ENCODE measurements at places on chromosomes 5 and 9.

GRCh38 chr5:14172149-14172795 lies 29.1 kb downstream of the TRIO start:
- DNase-seq: no peak

DNA sequence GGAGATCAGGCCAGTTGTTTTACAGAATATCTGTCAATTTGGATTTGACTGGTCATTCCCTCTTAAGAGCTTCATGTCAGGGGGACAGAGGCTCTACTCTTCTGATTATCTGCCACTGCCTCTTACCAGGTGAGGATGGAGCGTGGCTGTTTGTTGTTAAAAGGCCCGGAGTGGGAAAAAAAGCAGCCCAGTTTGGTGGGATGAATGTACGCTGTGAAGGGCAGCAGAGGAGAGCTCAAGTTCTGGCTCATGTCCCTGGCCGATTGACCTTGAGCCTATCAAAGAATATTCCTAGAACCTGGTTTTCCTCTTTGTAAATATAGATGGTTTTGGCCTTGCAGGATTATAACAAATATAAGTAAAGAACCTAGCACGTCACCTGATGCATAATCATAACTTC lies 16.3 kb upstream of the SHB start:
- DNase-seq: no peak

DNA sequence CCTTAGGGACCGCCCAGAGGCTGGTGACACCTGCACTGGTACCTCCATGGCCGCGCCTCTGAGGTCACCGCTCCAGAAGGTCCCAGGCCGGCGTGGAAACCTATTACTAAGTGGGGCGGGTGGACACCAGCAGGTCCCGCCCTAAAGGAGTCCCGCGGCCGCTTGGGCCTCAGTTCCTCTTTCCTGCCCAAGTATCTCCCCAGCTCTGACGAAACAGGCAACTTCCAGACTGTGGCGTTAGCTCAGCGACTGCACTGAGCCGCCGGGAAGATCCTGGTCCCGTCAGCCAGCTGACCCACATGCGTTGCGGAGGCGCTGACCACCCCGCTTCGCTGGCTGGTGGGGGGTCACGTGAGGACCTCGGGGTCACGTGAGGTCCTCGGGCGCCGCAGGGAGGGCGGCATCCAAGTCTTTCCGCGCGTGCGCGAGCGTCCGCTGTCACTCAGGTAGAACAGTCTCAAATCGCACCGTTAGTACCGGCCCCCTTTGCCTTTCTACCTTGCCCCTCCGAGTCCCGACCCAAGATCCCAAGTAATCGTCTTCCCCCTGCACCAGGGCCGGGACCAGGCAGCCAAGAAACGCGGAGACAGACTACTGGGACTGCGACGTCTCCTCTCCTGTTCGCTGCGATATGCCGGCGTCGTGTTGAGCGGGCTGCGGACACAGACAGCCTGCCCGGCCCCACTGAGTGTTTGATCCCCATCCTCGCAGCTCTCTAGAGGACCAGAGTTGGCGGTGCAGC lies 53.7 kb upstream of the KDM4C start:
- peak; percentile 65 for DNase-seq

GRCh38 chr5:117434254-117434653 lies 859.6 kb upstream of the SEMA6A start:
- no peak for DNase-seq

DNA sequence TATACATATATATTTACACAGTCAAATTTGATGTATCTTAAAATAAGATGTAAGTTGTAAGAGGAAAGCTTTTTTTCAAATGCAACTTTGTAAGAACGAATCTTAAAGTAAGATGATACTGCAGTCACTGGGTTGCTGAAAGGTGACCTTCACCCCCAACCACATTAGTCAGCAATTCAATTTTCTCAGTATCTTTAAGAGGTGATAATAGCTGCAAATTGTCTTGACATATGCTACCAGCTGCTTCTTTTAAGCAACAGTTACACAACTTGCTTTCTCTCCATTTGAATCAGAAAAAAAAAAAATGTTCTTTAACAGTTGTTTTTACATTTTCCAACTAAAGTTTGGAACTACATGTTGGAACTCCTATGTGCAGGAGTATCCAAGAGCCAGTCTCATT lies 246.6 kb upstream of the CCNG1 start:
- no peak for DNase-seq

DNA sequence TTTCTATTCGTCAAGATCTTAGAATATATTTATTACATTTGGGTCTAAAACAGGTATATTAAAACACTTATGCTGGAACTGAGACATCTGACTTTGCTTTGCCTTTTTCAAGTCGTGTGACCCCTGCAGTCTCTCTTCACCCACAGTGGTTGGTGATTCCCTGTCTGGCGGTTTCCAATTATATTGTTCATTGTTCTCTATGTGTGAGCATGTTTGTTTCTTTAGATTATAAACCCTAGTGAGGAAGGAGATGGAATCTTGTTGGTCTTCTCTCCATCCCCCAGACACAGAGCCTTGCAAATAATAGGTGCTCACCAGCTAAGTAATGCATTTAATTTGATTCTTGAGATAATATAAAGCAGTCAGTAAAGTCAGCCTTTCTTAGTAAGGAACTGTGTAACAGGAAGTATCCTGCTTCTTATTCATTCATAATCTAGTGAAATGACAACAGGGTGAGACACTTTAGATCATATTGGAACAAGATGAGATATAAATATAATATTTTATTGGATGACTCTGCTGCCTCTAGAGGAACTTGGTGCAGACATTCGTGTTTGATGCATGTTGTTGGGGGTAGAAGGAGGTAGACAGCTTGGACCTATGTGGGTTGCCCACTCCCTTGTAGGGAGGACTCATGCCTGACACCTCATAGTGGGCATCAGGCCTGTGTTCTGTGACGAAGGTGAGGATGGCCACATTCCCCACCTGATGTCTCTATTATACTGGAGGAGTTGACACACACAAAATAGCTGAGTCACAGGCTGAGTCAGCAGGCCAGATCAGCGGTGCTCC lies 88.1 kb downstream of the FGF1 start:
- no peak for DNase-seq

- DNase-seq: no peak
Measured at GRCh38 chr9:8815931-8816330, 1016.4 kb upstream of the DMAC1 start.

Measured in nucleus accumbens (tissue), 56 donors.